Caco-2 (cell line): ENCODE measurements at places on chromosomes 11 and 22. TPM values are rescaled to one million over a fixed set of nuclear protein-coding genes. Genes with fewer than 3 reads are reported as not detected.

The CD44 gene
- total RNA-seq = 50.4 and 61.4 TPM in 2 replicates

The OR8D4 gene
- not detected in 2 replicates for total RNA-seq

The RFPL3 gene
- not detected in 2 replicates for total RNA-seq

The CCDC73 gene
- not detected in 2 replicates for total RNA-seq

The TTC36 gene
- 1.2 and 3.3 TPM in 2 replicates for total RNA-seq

The SCGB1A1 gene
- not detected in 2 replicates for total RNA-seq

The OR52A1 gene
- not detected in 2 replicates for total RNA-seq

The OR52E1 gene
- total RNA-seq = not detected in 2 replicates

DNA sequence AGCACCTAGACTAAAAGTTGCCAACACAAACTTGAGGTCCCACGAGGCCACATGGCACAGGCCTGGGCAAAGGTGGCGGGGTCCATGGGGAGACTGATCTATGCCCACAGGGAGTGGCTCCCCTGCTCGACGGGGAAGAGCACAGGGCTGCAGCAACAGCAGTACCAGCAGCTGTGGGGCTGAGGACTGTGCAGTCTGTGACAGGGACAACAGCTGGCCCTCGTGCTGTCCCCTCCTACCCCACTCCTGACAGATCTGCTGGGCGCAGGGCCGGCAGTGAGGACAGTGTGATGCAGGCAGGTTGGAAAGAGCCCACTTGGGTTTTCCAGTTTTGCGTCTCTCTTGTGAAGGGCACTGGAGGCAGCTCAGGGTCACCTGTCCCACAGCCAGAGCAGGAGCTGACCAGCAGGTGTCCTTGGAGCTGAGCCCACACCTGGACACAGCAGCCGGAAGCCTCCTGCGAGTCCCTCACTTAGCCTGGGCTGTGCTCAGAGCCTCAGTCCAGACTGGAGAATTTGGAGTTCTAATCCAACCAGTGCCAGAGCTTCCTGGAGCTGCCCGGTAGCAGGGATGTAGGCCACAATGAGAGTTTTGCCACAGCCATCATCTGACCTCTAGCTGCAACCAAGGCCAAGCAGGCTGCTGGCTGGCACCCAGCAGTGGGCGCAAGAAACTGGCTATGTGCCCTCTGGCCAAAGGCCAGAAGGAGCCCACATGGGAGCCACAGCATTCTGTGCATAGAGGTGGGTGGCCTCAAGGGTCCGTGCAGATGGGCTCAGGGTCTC, 3.6 kb upstream of the GAS2L1 start:
- H3K27me3 ChIP-seq = no peaks in the 10 kb centered on the region
- peak; percentile 50 for DNase-seq
- H3K4me3 ChIP-seq = no peak overlapping the region
- no peaks in the 10 kb centered on the region for H3K4me1 ChIP-seq

DNA sequence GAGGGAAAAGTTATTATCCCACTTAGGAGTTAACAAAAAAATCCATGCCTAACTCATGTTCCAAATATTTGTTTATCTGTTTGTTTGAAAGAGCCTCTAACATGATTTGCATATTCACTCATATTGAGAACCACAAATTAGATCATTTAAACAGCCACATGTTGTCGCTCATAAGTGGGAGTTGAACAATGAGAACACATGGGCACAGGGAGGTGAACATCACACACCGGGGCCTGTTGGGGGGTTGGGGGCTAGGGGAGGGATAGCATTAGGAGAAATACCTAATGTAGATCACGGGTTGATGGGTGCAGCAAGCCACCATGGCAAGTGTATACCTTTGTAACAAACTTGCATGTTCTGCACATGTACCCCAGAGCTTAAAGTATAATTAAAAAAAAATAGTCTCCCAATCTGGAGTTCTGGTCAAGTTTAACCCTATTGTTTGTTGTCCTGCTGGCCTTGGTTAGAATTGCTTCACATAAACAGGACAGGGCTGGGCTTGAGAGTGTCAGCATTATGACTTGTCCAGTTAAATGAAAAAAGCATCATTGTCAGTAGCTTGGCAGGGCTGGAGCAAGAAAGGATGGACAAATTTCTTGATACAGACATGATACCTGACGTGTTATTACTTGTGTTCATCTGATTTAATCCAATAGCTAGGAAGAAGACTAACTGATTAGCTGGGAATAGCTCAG, 57.8 kb upstream of the PSMA1 start:
- no peak overlapping the region for H3K27ac ChIP-seq
- H3K4me1 ChIP-seq = peaks cover 6% of the 10 kb centered on the region
- DNase-seq = no peak
- no peak overlapping the region for H3K4me3 ChIP-seq
- no peaks in the 10 kb centered on the region for H3K36me3 ChIP-seq

- no peaks in the 10 kb centered on the region for H3K27me3 ChIP-seq
- H3K27ac ChIP-seq = no peak within 1 kb of the TSS
- no peaks in the 10 kb centered on the region for H3K4me1 ChIP-seq
- DNase-seq = no peak
Measured at GRCh38 chr11:6205366-6205765, at the start of gene C11orf42. Gene C11orf42, plus strand, starts transcription at chr11:6205557. Its CDS starts 59 bp downstream, at chr11:6205616.

DNA sequence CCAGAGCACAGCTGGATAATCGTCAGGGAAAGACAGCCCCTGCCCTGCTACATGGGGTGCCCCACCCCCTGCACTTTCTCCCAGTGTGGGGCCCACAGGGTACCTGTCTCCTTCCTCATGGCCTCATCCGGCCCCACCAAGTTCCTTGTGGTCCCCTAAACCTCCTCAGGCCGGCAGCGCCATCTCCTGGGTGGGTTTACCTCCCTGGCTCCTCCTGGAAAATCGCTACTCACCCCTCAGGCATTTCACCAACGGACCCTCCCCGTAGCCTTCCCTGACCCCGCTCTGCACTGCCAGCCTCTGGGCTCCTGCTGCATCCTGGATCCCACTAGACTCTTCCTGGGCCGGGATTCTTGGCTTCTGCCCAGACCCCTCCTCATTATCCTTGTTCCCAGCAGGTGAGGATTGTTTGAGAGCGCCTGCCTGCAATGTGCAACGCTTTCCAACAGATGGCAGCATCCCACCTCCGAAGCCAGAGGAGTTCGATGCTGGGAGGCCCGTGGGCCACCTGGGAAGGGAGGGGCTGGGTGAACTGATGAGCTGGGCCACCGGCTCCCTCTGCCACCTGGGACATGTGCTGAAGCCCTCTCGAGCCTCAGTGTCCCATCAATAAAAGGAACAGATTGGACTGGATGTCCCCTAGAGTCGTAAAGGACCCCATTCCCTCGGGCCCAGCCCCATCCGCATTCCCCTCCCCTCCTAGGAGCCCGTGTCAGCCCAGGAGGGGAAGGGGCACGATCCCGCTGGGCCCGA, 44.2 kb upstream of the TTLL12 start:
- no peak overlapping the region for H3K4me3 ChIP-seq
- DNase-seq = peak; percentile 80
- H3K27me3 ChIP-seq = no peaks in the 10 kb centered on the region
- no peaks in the 10 kb centered on the region for H3K36me3 ChIP-seq
- 0 out of 2 replicates have a peak, but pooled peaks cover 8% of the 10 kb centered on the region for H3K4me1 ChIP-seq

DNA sequence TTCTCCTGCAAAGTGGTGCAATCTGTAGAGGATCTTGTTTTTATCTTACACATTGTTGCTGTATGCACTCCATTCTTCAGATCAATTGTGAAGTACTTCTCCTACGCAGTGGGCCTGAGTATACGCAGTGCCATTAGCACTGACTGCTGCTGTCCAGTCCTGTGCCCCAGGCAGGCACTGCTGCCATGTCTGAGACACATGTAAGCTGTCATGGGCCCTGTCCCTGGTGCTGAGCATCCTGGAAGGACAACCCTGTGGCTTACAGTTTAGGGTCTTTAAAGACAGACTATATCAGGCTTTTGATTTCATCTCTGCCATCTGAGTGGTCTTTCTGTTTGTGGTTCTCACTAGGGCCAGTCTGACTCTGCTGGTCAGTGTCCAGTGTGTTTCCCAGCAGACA, 44.8 kb upstream of the PTPN5 start:
- H3K27me3 ChIP-seq = no peaks in the 10 kb centered on the region; the same call in 1 of the 2 replicates
- no peaks in the 10 kb centered on the region for H3K36me3 ChIP-seq
- no peaks in the 10 kb centered on the region for H3K4me1 ChIP-seq

GRCh38 chr22:27834364-27835185, 33.0 kb upstream of the MN1 start:
- no peak for DNase-seq
- peaks cover 14% of the 10 kb centered on the region; the same call in 1 of the 2 replicates for H3K4me1 ChIP-seq
- peak overlapping the region; percentile 38 for H3K27ac ChIP-seq
- H3K36me3 ChIP-seq = no peaks in the 10 kb centered on the region
- no peak overlapping the region for H3K4me3 ChIP-seq

DNA sequence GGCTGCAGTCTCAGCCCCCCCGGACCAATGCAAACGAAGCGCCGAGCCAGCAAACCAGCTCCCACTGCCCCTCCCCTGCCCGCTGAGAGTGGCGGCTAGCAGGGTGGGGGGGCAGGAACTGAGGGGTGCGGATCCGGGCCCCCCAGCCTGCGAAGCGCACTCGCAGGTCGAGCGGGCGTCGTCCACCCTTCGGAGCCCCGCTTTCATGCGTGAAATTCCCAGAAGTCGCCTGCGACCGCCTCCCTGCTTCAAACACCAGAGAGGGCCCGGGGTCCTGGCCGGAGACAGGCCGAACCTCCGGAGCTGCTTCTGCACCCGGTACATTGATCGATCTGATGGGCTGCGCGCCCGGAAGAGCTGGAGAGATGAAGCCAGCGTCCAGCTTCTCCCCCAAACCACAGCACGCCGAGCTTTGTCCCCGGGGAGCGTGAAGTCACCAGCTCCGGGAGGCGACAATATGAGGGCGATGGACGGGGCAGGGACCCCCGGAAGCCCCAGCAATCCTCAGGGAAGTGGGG, 646 bp upstream of the PATZ1 start:
- peak overlapping the region; percentile 40 for H3K27ac ChIP-seq
- DNase-seq = no peak
- H3K4me3 ChIP-seq = peak overlapping the region; percentile 86
- H3K27me3 ChIP-seq = no peaks in the 10 kb centered on the region

GRCh38 chr11:81674211-81674610, 1059.5 kb downstream of the FAM181B start:
- no peaks in the 10 kb centered on the region for H3K27me3 ChIP-seq
- H3K27ac ChIP-seq = no peak overlapping the region
- no peak overlapping the region for H3K4me3 ChIP-seq
- no peaks in the 10 kb centered on the region for H3K36me3 ChIP-seq

DNA sequence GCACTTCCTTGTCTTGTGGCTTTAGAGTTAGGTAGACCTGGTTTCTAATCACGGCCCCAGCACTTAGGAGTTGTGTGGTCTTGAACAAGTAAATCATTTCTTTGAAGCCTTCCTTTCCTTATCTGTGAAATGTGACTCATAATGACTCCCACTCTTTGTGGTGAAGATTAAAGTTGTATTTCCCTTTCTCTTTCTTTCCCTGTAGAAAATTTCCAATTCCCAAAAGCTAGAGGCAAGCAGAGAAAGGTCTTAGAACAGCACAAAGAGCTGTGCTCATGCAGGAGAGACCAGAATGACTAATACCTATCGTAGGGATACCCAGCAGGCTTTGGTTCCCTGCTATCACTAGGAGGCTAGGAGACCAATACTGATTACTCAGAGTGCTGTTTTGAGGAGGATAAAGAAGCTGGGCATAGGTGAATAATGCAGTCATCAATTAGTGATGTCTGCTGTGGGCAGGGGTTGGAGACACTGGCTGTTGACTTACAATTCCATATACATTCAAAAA, 270.7 kb upstream of the SYN3 start:
- H3K27me3 ChIP-seq = no peaks in the 10 kb centered on the region
- H3K4me3 ChIP-seq = no peak overlapping the region
- no peaks in the 10 kb centered on the region for H3K36me3 ChIP-seq
- H3K4me1 ChIP-seq = peaks cover 13% of the 10 kb centered on the region

DNA sequence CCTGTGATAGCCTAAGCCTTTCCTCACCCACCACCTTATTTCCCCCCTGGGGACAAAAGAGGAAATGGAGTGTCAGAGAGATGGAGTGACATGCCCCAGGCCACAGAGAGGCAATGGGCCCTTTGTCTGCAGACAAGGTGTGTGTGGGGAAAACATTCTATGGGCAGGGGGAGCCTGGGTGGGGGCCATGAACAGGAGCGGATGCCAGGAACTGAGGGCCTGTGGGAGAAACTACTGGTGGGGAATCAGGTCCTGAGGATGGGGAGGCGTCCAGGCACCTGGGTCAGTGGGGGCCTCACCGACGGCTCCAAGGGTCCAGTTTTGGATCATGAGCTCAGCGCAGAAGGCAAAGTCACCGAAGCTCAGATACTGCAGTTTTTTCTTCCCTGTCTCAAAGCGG, 3.0 kb downstream of the FIBP start:
- H3K36me3 ChIP-seq = peaks cover 4% of the 10 kb centered on the region
- no peak overlapping the region for H3K27ac ChIP-seq
- H3K4me3 ChIP-seq = no peak overlapping the region
- peaks cover 25% of the 10 kb centered on the region for H3K4me1 ChIP-seq
- no peaks in the 10 kb centered on the region for H3K27me3 ChIP-seq

DNA sequence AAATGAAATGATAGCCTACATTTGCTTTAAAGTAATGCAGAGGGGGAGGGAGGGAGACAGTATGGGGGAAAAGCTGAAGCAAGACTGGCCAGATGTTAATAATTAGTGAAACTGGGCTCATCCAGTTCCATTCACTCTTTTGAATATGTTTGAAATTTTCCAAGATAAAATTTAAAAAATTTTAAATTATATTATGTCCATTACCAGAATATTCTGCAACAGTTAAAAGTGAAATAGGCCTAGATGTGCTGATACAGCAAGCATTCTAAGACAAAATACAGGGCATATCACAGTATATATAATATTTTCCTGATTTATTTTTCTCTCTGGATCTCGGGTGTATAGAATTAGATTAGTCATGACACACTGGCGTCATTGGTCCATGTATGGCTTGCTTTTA, 13.6 kb upstream of the ZNRF3 start:
- H3K27me3 ChIP-seq = no peaks in the 10 kb centered on the region
- no peak overlapping the region for H3K4me3 ChIP-seq
- no peak for DNase-seq
- H3K27ac ChIP-seq = no peak overlapping the region
- no peaks in the 10 kb centered on the region for H3K36me3 ChIP-seq
- peaks cover 26% of the 10 kb centered on the region for H3K4me1 ChIP-seq

DNA sequence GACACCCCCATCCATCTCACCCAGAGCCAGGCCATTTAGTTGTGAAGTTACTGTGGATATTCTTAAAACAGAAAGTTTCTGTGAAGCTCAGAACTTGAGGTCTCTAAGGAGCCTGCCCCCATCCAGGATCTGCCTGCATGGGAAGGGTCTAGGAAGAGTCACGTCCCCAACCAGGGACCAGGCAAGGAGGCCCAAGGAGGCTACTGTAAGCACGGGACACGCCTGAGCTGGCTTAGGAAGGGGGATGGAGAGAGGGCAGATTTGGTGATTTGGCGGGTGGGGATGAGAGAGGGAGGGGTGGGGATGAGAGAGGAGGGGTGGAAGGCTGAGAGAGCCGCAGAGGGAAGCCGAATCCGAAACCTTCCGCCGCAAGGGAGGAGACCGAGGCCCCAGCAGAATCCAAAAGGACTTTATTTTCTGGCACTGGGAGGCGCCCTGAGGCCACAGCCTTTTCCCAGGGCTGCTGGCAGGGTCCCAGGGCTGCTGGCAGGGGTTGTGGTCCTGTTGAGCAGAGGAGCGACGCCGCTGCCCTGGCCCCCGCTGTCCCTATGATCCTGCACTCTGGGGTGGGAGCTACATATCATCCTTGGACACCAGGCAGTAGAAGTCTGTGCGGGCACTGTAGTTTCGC, 9.4 kb downstream of the SIGIRR start:
- H3K27ac ChIP-seq = peak overlapping the region; percentile 65
- no peak overlapping the region for H3K4me3 ChIP-seq
- no peaks in the 10 kb centered on the region for H3K27me3 ChIP-seq
- no peak for DNase-seq
- H3K4me1 ChIP-seq = peaks cover 9% of the 10 kb centered on the region

- H3K27ac ChIP-seq = no peak overlapping the region
- H3K36me3 ChIP-seq = no peaks in the 10 kb centered on the region
- no peak overlapping the region for H3K4me3 ChIP-seq
- no peaks in the 10 kb centered on the region for H3K4me1 ChIP-seq
- no peaks in the 10 kb centered on the region for H3K27me3 ChIP-seq
- DNase-seq = no peak
Measured at GRCh38 chr11:37948258-37948657, 1350.2 kb upstream of the RAG2 start.
